Myocyte (in vitro differentiated cells): ENCODE measurements at places on chromosomes 3 and 15. TPM values are rescaled to one million over a fixed set of nuclear protein-coding genes. Genes with fewer than 3 reads are reported as not detected.

GRCh38 chr3:155001289-155002010 is 78.7 kb upstream of the MME start:
- DNase-seq, result no peak

DNA sequence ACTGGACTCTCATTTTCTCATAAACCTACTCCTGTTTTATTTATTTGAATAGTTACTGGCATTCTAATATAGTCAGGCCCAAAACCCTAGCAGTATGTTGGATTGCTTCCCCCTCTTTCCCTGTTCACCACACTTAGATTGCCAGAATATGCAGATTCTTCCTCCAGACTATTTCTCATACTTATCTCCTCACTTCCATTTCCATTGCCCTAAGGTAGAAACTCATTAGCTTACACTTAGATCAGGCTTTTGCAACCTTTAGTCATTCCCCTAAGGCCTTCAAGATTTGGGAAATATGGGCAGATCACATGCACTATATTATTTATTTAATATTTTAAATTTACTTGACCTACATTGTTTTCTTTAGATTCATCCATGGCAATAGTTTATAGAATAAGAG is 98.9 kb downstream of the MEIS2 start:
- DNase-seq, result no peak

GRCh38 chr3:151011427-151011826 is 38.9 kb upstream of the CLRN1 start:
- DNase-seq, result no peak

Gene SPATA12
- 0.19 TPM in 1 of 2 replicates, not detected in the other for total RNA-seq

- no peak for DNase-seq
Observed at GRCh38 chr3:190526787-190527762, 13.2 kb downstream of the IL1RAP start.

Gene PTX3
- 11.9 and 21.0 TPM in 2 replicates for total RNA-seq

Gene NPAP1
- total RNA-seq, result not detected in 2 replicates

DNA sequence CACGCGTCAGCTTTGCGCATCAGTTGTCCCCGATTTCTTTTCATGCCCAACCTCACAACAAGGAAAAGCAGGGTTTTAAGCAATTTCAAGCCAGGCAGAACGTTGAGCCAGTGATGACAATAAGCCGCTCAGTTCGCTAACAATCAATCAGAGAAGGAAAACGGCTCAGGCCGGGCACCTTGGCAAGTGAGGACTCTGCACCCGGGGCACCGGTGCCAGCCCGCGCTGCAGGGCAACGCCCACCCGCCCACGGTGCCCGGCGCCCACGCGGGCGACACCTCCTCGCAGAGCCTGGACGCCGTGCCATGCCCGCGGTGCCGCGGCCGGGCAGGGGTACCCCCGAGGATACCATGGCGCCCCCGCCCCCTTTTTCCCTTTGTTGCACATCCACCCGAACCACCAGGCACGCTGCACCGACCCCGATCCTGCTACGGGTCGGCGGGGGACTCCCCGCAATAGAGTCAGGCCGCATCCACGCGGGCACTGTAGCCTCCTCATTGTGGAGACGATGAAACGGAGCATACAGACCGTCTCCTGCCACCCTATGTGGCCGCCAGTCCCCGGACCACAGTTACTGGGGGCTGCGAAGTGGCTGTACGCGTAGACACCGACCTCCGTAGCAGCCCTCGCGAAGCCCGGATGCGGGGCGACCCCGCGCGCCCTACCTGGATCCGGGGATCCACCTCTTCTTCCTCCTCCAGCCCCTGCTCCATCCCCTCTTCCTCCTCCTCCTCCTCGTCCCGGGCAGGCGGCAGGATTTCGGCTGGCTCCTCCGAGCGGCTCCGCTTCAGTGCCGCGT is 581 bp downstream of the SH3BP5 start:
- DNase-seq, result no peak
